Activated naive CD8-positive, alpha-beta T cell treated with anti-CD3 and anti-CD28 coated beads, Interleukin-2, amount 50 U/mL, for 16 hours (primary cell): ENCODE measurements at places on chromosomes 4 and X.

DNA sequence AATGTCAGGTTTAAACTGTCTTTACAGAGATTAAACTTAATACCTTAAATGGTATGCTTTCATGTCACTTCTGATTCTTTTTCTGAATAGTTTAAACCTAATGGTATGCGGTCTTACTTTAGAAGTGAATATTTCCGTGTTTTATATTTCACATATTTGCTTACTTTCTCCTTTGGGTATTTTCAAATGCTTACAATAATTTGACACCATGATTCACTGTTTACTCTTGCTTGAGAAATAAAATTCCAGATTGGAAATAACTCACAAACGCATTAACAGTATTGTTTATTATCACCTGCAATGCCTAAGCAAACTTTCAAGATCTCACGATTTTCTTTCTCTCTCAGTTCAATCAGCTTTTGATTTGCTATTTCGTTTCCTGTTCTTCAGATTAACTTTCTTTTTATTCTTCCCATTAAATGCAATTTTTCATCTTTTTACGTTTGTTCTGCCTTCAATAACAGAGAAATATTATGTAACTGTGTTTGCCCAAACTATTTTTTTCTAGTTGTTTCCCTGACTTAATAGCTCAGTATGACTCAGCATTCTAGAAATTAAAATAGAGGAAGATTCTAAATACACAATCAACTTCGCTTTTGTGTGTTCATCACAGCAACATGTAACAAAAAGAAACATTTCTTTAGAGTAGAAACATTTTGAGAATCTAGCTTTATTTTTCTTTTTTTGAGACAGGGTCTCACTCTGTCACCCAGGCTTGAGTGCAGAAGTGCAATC, 955.5 kb upstream of the PRKX start:
- DNase-seq = no peak

DNA sequence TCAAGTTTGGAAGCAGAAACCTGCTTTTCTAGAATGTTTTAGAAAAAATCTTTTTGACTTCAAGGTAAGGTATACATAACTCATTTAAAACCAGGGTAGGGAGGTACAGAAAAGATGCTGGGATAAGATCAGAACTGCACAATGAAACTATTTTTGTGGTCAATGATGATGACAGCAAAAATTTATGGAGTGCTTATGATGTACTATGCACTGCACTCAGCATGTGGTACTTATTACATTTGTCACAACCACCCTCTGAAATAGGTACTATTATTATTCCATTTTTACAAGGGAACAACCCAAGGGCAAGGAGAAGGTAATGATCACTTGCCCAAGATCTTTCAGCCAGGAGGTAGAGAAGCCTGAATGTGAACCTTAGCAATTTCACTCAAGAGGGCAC, 8.0 kb downstream of the GPM6B start:
- no peak for DNase-seq

DNA sequence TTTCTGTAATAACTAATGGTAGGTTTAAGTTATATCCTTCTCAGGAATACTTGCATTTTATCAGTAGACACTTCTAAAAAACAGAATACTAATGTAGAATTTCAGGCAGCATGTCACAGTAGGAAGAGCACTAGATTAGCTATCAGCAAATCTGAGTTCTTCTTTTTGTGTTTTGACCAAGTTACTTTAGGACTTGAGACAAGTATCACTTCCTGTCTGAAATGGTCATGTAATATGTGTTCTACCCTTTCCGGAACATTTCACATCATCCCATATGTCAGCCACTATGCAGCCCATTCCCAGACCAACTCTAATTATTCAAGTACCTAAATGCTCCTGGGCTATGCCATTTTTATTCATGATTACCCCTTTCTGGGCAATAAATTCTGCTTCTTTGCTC, 401.8 kb upstream of the RPS6KA3 start:
- no peak for DNase-seq

DNA sequence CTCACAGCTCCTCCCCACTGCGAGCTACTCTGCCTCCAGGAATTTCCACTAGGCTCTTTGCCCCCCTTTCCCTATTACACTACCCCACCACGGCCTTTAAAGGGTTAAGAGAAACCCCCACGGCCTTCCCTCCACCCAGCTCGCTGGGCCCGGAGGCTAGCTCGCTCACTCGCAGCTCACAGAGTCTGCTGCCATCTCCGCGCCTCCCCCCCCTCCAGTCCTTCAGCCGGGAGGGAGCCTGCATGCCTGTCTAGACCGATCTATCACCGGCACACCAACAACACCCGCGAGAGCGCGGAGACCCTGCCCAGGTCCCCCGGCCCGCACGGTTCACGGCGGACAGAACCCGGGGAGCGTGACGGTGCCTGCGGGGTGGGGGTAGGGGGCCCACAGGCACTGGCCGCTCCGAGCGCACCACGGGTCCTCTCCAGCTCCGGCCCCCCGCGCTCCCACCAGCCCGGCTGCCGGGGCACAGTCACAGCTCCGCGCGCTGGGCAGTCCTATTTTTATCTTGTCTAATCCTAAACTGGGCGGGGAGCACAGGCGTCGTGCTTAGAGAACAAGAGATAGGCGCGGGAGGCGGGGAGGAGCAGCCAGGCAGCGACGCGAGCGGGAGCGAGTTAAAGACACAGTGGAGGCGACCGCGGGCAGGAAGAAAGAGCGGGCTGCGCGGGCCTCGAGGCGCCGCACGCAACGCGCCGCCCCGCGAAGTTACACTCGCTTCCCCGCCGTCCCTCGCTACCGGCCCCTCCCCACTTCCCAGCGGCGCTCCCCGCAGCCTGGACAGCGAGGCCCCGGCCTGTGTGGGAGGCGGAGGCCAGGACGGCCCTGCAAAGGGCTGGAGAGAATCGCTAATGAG, 3.5 kb downstream of the BCOR start:
- DNase-seq = no peak

- DNase-seq = no peak
Measured at GRCh38 chr4:87281603-87282002, 41.1 kb downstream of the HSD17B13 start.

GRCh38 chrX:40084471-40085101, 13.2 kb downstream of the BCOR start:
- DNase-seq = no peak

DNA sequence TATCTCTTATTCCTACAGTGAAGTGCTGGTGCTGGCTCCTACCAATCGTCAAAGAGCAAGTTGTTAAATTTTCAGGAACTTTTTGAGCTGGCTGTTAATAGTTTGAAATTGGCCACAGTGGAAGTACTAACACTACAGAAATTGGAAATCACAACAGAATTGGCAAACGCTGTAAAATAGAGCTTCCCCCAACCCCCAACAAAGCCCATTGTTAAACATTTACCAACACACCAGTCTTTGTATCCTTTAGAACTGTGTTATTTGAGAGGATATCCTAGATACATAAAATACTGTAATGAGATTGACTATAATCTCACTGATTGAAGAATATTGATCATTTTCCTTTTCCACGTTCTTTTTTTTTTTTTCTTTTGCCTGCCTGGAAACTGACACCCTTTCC, 37.4 kb downstream of the FAM241A start:
- no peak for DNase-seq

DNA sequence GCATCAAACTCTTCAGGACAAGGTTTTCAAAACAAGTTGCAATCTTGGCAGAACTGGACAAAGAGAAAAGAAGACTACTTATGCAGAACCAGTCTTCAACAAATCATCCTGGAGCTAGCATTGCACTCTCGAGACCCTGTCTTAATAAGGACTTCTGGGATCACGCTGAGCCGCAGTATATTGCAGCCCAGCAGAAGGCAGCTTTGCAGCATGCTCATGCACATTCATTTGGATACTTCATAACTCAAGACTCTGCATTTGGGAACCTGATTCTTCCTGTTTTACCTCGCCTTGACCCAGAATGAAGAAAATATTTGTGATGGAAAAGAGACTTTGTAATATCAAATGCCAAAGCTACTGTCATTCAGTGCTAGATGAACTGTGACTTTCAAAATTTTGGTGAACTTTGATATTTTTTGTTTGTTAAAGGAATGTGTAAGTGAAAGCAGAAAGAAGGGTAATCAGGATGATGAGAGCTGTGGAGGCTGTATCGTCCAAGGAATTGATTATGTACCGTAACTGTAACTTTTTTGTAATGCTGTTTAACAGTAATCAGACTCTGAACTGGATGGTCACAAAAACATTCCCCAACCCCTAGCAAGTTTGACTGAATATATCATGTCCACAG, 27.2 kb downstream of the HSPA4L start:
- no peak for DNase-seq

GRCh38 chr4:100017637-100018310, 67.7 kb upstream of the H2AZ1 start:
- no peak for DNase-seq

- no peak for DNase-seq
Measured at GRCh38 chrX:101171883-101172400, 47.6 kb upstream of the DRP2 start.

DNA sequence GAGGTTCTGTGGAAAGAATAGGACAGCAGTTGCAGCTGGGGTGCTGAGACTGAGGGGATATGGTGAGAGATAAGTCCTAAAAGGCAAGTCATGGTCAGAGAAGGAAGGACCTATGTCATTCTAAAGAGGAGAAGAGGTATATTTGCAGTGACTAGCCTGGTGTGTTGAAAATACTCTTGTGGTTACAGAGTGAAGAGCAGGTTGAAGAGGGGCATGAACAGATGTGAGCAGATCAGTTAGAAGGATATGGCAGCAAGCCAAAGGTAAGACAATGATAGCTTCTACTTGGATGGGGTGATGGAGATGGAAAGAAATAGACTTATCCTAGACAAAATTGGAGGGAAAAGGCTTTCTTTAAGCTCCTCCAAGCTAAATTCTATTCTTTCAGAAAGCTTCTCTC, 469.8 kb upstream of the CPEB2 start:
- DNase-seq = no peak

DNA sequence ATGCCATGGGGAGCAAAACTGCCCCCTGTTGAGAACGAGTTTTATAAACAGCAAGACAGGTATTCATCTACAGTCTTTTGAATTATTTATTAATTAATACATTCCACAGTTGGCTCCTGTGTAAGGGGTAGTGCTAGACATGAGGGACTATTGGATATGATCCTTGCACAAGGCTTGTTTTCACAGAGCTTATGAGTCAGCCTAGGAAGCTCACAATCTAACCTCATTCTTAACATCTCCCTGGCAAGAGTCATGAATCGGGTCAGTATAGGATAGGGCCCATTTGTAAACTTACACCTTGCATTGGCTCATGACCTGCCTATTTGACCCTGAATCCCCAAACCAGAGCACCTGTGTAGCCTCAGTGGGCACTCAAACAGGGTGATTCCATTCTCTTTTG, 209.1 kb upstream of the HCCS start:
- no peak for DNase-seq

DNA sequence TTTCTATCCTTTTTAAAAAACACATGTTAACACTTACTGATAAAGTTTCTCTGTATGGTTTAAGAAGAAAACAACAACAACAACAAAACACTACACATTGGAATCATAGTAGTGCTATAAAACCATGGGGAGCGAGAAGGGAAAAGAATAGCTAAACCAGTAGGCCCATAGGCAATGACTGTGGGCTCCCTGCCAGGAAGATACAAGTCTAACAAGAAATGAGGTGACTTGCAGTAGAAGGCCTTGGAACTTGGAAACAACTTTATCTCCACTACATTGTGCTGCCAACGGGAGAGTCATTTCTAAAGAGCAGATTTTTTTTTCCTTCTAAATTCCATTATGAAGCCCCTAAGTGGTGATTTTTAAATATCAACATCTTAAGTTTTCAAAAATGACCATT, 78.0 kb downstream of the GPC4 start:
- DNase-seq = no peak

- DNase-seq = no peak
Measured at GRCh38 chr4:89595125-89595789, 241.7 kb downstream of the SNCA start.

GRCh38 chr4:185341841-185342240, 53.9 kb downstream of the LRP2BP start:
- DNase-seq = no peak

DNA sequence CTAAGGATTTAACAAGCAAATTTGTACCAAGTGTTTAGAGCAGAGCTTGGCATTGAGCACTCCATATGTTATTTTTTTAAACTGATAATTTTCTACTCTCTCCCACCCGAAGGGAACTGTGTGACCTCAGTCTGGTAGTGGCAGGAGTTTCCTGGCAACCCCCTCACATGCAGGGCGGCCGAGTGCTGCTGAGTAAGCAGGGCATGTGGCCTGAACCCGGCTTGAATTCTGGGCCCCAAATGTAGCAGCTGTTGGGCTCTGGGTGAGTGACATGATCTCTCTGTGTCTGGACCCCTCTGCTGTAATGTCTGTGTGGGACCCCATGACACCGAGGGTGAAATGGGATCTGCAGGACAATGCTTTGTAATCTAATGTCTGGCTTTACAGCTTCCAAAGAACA, 13.6 kb upstream of the C4orf50 start:
- DNase-seq = no peak

GRCh38 chr4:40737879-40738278, 11.9 kb upstream of the NSUN7 start:
- no peak for DNase-seq

DNA sequence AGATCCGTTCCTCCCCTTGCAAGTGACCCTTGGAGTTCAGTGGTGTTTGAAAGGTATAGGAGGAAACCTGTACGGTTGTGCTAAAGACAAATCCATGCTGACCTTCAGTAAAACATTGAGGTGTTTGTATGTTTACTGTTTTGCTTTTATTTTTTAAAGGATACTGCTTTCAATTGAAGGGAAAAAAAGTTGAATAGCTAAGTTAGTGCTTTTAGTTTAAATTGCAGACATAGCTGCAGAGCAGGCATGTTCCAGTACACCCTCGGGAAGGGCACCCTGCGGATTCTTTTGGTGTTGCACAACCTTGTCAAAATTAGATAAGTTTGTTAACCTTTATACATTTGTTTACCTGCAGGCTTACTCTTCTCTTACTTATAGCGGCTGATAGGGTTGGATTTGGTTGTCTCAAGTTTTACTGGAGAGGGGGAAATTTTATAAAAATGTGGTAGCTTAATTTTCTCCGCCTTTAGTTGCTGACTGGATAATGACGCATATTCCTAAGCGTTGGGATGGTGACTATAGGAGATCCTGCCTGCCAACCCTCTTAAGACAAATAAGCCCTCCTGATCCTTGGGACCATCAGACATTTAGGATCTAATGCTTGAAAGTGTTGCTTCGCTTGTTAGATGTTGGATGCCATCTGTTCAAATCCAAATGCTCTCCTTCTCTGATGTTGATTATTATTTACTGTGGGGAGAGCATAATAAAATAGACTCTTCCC, 2.0 kb downstream of the RAPGEF2 start:
- DNase-seq = no peak

- no peak for DNase-seq
Measured at GRCh38 chr4:3384391-3384770, 57.4 kb upstream of the HGFAC start.

DNA sequence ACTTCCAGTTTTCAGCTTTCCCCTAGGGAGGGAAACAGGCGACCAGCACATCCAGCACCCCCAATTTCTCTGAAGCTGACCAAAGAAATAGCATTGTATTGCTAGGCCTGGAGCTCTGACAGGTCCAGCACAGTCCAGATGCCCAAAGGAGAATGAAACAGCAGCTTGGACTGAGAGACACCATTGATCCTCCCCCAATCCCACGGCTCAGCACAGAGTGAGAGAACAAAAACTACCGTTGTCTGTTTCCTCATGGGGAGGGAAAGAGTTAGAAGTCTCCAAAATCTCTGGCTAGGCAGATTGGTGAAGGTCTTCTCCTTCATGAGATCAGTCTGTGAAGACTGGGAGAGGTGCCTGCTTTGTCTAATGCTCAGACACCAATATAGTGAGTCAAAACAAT, 8.6 kb downstream of the TCEAL7 start:
- no peak for DNase-seq
